ENCODE measurements at places on chromosomes 2 and 18.

DNA sequence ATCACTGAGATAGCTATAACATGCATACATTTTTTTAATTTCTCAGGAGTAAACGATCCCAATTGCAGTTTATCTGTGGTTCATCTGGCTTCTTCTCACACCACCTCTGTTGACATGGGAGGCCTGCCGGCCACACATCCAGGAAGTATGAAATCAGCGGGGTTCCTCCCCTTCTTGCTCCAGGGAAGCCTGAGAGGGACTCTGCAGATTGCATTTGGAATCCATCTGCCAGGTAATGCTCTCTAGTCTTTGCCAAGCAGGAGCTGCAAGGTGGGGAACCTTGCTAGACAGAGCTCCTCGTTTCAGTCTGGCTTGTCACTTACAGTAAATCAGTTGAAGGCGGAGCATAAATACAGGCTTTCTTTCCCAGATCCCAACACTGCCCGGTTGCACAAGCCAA lies 49.9 kb downstream of the SOX11 start:
- no peak for DNase-seq

DNA sequence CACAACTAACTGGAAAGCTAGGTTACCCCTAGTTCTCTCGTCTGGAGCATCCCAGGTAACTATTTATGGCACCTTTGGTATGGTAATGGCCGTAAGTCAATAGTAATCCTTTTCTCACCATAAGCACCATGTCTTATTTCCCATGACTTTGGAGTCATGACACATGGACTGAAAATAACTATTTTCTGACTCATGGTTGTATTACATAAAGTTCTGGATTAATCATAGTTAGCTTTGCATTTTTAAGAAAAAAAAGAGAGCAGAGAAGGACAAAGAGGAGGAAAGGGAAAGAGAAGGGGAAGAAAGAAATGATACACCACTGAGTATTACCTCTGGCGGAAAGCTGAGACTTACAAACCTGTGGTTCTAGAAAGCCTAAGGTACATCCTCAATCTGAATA lies 99.3 kb downstream of the BIN1 start:
- no peak for DNase-seq

DNA sequence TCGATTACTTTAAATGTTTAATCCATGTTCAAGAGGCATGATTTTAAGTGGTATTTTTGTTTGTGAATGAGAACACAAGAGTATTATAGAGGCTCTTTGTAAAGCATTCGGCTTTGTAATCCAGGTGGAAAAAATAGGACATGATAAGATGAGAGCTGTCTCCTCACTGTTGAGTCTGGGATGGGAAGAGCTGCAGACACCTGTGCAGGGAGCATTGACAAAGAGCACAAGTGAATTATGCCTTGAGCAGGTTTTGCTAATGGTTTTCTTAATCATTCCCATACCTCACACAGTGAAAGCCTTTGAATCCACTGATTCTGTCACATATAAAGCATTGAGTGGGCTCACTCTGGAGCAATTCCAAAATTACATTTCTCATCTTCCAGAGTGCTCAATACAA lies 9.6 kb downstream of the COL6A3 start:
- no peak for DNase-seq

DNA sequence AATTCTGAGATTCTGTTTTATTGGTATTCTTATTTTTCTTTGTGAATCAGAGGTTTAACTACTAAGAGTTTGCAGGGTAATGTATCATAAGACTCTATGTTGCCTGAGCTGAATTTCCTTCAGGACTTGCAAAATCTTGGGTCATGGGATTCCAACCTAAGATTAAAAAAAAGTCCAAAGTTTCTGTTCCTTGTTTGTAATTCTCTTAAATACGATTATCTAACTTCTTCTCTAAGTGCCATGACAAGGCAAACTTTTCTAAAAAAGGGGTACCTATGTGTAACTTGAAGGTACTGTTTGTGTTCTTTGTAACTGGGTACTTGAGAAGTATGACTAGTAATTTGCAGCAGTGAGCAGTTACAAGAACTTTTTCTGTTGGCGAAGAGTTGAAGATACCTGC lies 181.3 kb upstream of the ZEB2 start:
- no peak for DNase-seq

GRCh38 chr18:3066341-3067110 lies 53.6 kb upstream of the LPIN2 start:
- no peak for DNase-seq

DNA sequence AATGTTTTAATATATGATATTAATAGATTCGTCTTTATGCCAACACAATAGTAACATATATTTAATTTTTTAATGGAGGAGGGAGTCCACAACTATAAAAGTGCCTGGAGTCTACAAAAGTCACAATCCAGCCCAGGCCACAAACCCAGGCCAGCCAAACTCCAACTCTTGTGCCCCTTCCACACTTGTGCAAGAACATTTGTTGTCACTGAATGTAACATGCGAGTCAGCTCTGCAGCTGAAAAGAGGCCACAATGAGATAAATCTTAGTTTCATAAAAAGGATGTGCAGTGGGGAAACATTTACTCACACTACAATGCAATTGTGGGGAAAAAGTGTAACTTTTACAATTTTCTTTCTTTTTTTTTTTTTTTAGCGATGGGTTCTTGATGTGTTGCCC lies 110.8 kb downstream of the MCFD2 start:
- DNase-seq: no peak

DNA sequence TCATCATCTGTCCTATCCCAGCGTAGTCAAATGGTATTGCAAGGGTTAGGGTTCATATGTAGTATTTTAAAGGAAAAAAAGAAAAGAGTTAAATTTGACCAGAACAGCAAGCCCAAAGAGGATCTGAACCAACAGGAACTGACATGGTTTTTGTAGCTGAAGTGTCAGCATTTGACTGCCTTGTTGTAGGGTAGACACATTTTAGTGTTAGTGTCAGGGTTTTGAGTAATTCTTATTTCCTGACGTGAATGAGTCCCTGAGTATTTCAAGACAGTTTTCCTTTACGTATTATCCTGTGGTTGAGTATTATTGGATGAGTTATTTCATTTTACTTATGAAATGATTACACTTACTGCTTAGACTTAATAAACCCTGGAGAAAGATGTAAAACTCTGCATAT lies 173.3 kb upstream of the ZEB2 start:
- DNase-seq: no peak

DNA sequence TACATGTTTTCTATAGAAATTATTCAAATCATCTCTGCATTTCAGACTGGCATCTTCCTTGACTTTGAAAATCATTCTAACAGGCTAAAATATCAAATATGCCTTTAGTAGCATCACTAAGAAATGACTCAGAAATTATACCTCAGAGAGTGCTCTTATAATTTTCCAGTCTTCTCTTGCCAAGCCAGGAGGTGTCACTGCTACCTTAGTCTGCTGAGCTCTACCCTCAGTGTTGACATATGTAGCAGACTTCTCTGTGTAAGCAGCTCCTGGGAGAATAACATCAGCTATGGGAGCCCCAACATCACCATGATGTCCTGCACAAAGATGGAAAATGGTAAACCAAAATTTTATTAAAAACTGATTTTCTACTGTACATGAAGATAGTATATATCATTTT lies 31.6 kb downstream of the NDUFS1 start:
- no peak for DNase-seq

DNA sequence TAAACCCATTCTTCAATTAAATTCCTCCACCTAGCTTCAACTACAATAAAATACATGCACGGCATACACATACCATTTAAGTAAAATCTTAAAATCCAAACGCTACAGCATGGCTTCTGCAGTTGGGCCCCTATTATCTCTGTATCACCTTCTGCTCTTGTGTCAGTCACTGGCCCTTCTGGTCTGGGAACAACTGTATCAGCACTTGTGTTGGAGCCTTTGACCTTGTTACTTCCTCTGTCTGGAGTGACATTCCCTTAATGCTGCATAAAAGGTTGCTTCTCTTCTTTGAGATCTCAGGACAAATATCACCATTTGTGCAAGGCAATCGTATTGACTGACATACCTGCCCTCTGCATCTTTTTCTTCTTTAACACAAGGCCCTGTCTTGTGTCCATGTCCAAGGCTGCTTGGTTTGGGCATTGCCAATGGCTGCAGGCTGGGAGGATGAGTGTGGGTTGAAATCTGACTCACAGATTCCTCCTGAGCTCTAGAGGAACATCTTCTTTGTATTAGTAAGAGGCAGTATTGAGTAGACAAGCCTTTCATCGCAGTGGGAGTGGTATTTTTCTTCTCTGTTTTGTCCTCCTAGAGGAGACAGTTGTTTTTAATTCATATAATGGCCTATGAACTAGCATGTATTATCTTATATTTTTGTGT lies 267.8 kb upstream of the TRIB2 start:
- DNase-seq: no peak

DNA sequence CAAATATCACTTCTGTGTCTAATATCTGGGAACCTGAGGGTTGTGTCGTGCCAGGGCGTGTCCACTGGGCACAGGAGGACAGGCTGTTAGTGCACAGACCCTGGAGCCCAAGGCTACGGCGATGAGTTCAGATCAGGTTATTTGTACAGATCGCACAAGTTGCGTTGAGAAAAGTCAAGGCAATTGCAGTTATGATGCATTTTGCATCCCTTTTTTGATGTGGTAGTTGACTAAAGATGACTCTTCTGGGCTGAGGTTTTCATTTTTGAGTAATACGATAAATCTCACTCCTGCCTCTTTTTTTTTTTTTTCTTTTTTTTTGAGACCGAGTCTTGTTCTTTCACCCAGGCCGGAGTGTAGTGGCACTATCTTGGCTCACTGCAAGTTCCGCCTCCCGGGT lies 7.2 kb downstream of the RBFA start:
- DNase-seq: no peak

DNA sequence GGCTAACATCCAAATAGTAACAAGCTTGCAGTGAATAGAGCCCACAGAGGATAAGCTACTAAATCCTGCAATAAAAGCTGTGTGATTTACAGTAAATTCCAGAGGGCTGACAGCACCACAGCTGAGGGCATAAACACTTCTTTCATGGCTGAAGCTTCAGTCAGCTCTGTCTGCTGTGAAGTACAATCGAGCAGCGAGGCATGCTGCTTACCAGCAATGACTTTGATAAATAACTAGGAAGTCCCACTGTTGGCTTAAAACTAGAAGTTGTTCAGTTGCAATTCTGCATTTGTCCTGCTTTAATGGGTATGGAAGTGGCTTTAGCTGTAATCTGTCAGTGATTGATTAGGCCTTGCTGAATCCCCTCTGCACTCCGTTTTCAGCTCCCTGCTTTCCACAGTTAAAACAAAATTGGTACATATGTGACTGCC lies 65.2 kb upstream of the FIGN start:
- no peak for DNase-seq

DNA sequence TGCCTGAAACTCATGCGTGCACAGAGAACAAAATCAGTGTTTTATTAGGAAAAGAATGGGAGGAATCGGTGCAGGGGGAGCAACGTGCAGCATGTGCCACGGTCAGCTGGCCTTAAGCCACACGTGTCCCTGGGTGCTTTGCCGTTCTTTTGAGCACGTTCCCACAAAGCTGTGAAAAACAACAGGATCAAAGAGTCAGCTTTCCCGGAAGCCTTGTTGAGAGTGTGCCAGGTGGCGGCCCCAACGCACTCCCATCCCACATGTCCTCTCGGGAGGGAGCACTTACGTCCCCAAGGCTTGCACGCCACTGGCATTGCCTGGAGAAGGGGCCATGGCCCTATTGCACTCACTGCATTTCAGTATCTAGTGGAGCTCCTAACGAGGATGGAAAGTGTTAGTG lies 511.2 kb downstream of the EIPR1 start:
- DNase-seq: no peak

- DNase-seq: no peak
Observed at GRCh38 chr2:138964418-138964817, 184.2 kb upstream of the NXPH2 start.

GRCh38 chr2:73063909-73064875 lies 7.3 kb downstream of the SFXN5 start:
- DNase-seq: no peak

DNA sequence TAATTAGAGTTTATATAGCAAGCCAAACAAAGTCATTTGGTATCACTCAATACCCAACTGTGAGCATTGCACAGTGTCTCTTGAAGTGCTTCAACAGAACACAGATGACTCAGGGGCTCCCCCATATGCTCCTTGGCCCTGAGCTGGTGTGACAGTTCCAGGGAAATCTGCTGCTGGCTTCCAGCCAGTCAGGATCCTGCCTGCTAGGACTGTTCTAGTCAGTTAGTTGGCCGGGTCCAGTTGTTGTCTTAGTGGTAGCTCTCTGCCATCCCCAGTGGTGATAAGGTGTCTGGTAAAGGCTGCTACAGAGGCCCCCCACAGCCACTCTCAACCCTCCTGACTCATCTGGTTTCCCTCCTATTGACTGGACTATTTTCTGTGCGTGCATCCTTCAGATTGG lies 100.3 kb downstream of the IRS1 start:
- DNase-seq: no peak

- DNase-seq: no peak
Observed at GRCh38 chr2:174778085-174778981, 14.1 kb upstream of the CHRNA1 start.

DNA sequence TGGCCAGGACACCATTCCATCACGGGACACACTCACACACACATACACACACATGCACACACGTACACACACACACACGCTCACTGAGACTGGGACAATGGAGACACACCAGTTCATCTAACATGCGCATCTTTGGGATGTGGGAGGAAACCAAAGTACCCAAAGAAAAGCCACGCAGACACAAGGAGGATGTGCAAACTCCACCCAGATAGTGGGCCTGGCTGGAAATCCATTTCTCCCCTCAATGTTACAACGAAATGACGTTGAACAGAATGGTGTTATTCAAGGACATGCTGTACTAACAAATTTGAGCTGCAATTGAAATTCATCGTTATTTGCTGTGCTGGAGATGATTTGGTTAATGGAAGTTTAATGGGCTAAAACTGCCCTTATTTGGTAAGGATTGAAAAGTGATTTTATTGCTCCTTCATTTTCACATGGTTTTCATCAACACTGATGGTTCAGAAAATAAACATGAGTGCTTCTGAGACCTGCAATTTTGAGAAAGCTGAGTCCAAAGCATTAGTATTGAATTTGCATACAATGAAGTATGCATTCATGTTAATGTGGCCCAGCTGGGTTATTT lies 110.0 kb downstream of the KCNE4 start:
- DNase-seq: no peak

- DNase-seq: no peak
Observed at GRCh38 chr18:2984703-2985261, 28.2 kb downstream of the LPIN2 start.

DNA sequence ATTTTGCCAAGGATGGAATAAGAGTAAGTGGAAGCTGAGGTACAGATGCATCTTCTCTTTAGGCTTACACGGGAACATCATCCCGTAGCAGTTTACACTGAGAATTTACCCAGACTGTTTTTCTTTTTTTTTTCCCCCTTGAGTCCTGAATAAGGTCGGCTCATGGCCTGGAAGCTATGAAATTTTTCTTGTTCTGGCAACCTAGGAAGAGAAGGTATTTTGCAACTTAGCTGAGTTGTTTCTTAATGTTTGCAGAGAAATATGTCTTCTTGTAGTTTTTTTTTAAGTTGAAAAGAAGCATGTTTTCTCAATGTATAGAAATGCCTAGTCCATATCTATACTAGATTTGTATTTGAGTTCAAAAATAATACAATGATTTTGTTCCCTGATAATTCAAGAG lies 712.5 kb downstream of the TDRD15 start:
- DNase-seq: no peak
